NCI-H1930 (cell line): ENCODE measurements at places on chromosomes 13 and 19.

GRCh38 chr19:803686-804418 is 6.6 kb downstream of the PTBP1 start:
- DNase-seq, result no peak

DNA sequence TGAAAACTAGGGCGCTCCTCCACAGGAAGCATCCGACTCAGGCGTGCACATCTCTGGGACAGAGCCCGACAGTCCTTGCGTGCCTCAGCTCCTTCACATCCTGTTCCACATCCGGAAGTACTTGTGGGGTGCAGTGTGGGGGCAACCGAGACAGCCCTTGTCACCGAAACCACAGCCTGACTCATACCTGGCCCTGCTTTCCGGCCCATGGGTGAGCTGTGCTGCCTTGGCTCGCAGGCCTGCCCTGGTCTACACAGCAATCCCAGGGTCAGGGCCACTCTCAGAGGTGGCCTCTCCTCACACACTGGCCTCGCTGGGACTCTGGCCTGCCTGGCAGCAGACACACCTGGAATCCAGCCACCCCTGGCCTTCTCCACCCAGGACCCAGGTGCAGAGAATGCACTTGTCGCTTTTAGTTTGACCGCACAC is 100.4 kb downstream of the STK24 start:
- no peak for DNase-seq

DNA sequence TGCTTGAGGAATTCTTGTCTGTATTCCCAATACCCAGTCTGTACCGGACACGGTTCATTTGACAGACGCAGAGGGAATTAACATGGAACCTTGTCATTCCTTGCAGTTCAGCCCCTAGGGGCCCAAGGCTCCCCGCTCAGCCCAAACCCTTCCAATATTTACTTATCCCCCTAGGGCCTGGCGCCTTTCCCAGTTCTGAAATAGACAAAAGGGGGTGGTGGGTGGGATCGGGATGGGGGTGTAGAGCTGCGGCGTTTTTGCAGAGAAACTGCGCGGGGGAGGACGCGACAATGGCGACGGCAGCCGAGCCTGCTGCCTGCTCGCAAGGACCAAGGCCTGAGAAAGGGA is 583 bp downstream of the AKAP8L start:
- DNase-seq, result no peak

GRCh38 chr19:49635530-49636232 is 4.3 kb downstream of the RRAS start:
- DNase-seq, result no peak

DNA sequence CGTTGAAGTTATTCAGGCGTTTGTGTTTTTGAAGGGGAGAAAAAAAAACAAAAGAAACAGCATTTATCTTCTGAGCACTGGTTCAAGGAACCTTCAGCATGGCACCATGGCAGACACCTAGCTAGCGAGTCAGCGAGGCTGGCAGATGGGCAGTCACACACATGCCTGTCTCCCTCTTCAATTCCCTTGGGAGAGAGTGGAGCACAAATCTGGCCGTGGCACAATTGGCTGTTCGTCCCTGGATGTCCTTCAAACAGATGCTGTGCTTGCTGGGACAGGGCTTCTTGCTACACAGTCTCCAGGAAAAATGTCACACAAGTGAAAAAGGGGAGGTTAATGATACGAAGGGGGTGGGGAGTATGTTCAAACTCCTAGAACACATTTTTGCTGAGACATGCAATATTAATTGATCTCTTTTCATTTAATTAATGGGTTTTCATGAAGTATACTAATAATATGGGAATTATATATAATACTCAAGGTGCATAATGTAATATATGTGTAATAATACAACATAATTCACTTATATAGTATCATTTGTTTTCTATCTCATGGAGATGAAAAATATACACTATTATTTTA is 1674.5 kb upstream of the SLC10A2 start:
- DNase-seq, result no peak

DNA sequence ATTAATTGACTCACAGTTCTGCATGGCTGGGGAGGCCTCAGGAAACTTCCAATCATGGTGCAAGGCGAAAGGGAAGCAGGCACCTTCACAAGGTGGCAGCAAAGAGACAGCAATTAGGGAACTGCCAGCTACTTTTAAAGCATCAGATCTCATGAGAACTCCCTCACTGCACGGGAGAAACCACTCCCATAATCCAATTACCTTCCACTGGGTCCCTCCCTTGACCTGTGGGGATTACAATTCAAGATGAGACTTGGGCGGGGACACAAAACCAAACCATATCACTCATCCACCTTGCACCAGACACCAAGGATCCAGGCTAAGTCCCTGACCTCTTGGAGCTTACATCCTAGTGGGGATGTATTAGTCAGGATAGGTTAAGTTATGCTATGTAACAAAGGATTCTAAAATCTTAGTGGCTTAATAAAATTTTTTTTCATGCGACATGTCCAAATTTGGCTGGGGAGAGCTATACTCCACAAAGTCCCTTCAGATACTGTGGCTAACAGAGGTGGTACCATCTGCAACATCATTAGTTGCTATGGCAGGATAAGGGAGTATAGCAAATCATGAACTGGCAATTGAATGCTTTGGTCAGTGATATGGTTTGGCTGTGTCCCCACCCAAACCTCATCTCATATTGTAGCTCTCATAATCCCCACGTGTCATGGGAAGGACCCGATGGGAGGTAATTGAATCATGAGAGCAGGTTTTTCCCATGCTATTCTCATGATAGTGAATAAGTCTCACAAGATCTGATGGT is 8.3 kb upstream of the FAM187B start:
- DNase-seq, result no peak

DNA sequence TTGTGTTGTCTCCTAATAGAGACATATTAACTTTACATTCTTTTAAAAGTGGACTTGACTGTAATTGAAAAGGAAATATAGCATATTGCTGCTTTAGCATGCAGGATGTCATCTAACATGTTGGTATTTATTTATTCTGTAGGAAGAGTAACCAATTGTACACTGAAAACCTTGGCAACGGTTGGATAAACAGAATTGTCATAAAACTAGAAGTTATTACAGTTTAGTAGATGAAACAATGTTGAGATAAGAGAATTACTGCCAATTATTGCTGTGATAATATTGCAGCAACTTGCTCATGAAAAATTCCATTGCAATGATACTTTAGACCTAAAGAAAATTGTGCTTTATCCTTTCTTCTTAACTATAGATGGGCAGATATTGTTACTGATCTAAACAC is 7.6 kb upstream of the ERCC5 start:
- DNase-seq, result no peak

DNA sequence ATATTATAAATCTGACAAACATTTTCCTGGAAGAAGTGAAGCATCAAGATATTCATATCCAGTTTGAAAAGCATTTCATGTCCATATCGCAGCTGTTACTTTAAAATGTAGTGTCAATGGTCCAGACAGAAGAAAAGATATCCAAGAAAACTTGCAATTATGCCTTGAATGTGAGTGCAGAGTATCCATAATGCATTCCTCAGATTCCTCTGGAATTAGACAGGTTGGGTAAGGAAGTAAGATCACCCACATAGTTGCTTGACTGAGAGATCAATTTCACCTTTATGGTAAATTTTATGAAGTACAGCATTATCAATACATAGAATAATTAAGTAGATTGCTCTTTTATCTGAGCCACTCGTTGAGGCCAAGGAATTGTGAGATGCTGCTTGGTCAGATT is 327.0 kb upstream of the SLITRK5 start:
- DNase-seq, result no peak

DNA sequence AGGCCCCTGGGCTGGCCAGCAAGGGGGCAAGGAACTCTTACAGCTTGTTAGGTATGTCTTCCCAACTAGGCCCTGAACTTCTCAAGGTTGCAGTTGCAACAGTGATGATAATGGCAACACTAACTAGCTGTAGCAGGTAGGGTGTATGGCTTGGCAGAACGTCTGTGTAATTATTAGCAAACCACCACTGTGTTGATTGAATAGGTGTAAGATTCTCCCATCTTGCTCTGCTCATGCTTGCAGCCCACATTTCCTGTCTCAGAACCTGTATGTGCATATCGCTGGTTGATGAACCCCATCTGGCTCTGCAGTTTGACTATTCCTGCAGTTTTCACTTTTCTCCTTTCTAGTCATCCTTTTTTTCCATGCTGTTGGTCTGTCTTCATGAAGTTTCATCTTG is 178.8 kb downstream of the KATNAL1 start:
- DNase-seq, result no peak

- DNase-seq, result no peak
Measured at GRCh38 chr19:35165200-35166058, 10.9 kb downstream of the FXYD5 start.

- DNase-seq, result peak; percentile 92
Measured at GRCh38 chr19:38949580-38950367, 19.0 kb downstream of the MRPS12 start.

GRCh38 chr13:77222000-77222690 is 104.7 kb downstream of the MYCBP2 start:
- DNase-seq, result no peak

DNA sequence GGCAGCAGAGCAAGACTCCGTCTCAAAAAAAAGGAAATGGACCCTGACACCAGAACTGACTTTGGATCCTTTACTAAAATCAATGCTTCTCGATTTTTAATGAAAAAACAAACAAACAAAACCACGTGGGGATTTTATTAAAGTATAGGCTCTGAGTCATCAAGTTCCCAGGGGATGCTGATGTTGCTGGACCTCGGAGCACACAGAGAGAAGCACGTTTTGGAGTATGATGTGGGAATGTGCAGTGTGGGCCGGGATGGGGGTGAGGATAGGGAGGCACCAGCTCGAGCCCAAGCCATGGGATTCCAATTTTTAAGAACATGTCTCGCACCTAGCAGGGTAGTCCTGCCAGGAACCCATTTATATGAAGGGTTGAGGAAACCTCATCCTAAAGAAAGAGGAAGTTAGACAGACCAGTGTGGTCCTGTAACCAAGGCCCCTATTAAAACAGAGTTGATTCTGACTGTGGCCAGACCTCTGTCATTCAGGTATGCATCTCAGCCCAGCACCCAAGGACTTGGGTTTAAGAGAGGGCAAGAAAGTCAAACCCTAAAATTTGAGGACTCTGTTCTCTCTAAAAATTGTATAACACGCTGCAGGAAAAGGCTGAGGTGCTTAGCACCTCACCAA is 6.4 kb downstream of the FLT1 start:
- DNase-seq, result no peak

GRCh38 chr19:19409631-19410030 is 4.2 kb downstream of the GATAD2A start:
- DNase-seq, result no peak

DNA sequence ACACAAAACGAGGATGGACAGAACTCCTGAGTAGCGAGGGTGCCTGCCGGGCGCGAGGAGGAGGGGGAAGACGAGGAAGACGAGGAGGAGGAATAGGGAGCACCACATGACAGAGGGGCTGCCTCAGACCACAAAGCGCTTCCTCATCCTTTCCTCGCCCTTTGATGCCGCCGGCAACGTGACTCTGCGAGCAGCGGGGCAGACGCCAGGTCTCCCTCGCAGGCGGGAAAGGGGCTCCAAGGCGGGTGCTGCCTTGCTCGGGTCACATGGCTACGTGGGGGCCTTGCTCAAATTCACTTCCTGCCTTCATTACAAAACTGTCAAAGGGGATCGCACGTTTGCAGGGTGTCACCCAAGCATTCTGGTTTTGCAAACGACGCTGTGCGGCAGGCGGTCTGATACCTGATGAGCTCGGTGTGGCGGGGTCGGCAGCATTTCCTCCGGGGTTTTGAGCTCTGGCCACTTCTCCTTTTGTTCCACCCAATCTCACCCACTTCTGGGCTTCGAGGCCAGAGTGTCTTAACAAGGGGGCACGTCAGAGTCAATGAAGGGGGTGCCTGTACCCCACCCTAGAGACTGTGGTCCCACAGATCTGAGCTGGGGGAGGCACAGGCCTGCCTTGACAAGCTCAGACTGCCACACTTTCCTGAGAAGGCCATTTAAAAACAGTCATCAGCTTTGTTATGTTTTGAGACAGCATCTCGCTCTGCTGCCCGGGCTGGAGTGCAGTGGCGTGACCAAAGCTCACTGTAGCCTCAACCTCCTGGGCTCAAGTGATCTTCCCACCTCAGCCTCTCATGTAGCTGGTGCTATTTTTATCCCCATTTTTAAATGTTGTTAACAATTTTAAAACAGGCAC is 14.9 kb downstream of the MAP2K2 start:
- DNase-seq, result no peak

GRCh38 chr13:25541434-25542123 is 169.8 kb downstream of the ATP8A2 start:
- no peak for DNase-seq

- no peak for DNase-seq
Measured at GRCh38 chr13:29402166-29402636, 193.3 kb downstream of the SLC7A1 start.

DNA sequence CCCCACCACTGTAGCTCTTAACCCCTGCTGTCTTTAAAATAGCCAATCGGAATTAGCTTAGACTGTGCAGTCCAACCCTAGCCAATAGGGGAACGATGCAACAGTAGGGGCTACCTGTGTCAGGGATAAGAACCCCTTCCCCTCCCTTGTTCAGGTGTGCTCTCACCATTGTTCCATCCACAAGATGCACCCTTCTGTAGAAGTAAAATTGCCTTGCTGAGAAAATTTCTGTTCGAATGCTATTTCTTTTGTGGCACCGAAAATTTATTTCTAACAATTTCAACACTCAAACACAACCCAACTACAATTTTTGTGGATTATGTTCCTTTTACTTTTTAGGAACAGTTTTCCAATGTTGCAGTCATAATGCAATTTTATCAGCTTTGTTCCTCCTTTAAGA is 3.6 kb upstream of the ZNF583 start:
- no peak for DNase-seq

DNA sequence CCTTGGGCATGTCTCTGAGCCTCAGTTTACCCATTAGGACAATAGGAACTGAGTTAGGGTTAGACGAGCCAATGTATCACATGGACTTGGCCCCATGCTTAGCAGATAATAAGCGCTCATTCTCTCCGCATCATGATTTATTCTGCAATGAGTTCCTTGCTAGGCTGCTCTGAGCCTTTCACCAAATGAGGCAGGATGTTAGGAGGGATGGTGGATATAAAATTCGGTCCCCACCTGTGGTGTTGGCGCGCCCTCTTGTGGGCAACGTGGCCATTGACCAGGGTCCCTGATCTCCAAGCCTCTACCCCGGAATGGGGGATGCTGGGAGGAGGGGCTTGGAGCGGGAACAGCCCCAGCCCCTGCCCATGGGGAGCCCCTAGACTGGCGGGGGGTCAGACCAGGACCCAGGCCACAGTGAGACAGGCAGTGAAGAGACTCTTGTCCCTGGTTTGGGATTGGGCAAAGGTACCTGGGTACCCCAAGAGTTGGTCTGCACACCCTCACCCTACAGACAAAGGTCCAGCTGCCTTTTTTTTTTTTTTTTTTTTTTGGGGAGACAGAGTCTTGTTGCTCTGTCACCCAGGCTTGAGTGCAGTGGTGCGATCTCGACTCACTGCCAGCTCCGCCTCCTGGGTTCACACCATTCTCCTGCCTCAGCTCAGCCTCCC is 43.9 kb downstream of the CERS4 start:
- DNase-seq, result peak; percentile 34

GRCh38 chr13:46687810-46688209 is 109.2 kb downstream of the ESD start:
- no peak for DNase-seq
